ENCODE measurements at places on chromosomes 3 and 15.
A peak's percentile ranks its signal among the peaks of the same experiment; 100 is the strongest.

- no peak for DNase-seq
Measured at GRCh38 chr15:50168783-50169411, 13.1 kb upstream of the SLC27A2 start.

- no peak for DNase-seq
Measured at GRCh38 chr3:108564564-108564963, 24.7 kb downstream of the CIP2A start.

- no peak for DNase-seq
Measured at GRCh38 chr15:101543431-101543830, 53.9 kb upstream of the PCSK6 start.

DNA sequence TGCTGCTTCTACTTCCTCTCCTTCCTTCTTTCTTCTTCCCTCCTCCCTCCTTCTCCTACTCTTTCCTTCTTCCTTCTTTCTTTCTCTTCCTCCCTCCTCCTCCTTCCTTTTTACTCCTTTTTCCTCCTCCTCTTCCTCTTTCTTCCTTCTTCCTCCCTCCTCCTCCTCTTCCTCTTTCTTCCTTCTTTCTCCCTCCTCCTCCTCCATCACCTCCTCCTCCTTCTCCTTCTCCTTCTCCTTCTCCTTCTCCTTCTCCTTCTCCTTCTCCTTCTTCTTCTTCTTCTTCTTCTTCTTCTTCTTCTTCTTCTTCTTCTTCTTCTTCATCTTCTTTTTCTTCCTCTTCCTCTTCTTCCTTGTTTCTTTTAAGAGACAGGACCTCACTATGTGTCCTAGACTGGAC lies 224.0 kb downstream of the NR2F2 start:
- no peak for DNase-seq

DNA sequence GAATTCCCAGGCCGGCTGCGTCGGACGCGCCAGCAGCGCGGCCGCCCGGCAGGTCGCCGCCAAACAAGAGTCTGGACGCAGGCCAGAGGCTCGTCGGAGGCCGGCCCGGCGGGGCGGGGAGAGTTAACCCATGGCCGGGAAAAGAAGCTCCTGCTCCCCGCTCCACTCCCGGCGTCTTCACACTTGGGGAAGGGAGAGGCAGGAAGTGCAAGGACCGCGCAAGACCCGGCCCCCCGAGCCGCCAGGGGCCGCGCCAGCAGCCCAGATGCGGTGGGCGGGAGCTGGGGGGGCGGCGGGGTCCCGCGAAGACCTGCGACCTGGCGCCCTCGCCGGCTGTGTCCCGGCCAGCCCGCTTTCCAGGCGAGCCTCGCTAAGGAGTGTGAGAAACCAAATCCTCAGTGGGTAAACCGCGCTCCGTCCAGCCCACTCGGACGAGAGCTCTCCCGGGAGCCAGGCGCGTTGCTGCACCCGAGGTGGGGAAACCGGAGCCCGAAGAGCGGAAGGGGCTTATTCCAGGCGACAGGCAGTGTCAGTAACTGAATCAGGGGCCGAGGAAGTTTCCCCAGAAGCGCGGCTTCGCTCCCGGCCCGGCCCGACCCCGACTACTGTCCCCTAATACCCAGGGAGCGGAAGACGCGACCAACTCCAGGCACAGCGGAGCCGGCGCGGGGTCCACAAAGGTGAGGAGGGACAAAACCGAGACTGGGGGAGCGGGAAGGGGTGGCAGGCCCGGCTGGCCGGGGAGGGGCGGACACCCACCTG lies 721 bp downstream of the ADAMTS7 start:
- peak; percentile 77 for DNase-seq

DNA sequence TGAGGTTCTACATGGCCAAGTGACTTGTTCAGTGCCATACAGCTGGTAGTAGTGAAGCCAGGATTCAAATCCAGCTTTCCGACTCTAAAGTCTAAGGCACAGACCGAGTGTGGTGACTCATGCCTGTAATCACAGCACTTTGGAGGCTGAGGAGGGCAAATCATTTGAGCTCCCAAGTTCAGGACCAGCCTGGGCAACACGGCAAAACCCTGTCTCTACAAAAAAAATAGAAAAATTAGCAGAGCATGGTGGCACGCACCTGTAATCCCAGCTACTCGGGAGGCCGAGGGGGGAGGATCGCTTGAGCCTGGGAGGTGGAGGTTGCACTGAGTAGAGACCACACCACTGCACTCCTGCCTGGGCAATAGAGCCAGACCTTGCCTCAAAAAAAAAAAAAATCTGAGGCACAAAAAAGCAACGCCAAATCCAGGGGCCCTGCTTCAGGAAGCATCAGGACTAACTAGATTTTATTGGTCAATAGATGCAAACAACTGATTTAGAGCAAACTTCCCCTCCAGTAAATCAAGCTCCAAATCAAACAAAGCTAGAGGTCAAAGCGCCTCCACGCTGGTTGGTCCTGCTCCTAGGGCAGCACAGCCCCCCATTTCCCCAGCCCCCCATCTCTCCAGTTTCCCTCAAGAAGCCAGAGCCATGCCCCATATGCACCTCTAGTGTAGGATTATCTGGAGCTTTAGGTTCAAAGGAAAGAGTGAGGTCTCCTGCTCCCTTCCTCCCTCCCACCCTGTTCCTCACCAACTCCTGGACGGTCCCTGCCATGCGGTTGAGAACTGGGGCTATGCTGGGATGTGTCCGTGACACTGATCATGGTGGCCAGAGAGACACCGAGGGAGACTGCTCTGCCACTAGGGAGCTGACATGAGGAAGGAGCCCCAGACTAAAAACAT lies 2.9 kb upstream of the TNK2 start:
- no peak for DNase-seq

- no peak for DNase-seq
Measured at GRCh38 chr3:181328346-181328745, 338.8 kb upstream of the DNAJC19 start.

DNA sequence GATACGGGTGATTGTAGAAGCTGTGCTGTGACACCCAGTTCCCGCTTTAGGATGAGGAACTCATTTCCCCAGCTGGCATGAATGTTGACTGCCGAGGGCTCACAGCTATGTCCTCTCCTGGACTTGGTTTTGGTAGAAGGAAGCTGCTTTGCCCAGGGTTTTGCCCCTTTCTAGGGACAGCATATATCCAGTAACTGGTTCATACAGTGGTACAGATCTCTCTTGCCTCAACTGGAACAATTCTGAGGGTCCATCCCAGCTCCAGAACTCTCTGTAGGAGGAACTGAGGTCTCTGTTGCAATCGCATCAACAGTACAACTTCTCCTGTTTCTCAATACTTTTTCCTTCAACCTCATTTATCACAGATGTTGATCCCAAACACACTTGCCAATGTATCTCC lies 54.5 kb upstream of the FNDC3B start:
- no peak for DNase-seq

DNA sequence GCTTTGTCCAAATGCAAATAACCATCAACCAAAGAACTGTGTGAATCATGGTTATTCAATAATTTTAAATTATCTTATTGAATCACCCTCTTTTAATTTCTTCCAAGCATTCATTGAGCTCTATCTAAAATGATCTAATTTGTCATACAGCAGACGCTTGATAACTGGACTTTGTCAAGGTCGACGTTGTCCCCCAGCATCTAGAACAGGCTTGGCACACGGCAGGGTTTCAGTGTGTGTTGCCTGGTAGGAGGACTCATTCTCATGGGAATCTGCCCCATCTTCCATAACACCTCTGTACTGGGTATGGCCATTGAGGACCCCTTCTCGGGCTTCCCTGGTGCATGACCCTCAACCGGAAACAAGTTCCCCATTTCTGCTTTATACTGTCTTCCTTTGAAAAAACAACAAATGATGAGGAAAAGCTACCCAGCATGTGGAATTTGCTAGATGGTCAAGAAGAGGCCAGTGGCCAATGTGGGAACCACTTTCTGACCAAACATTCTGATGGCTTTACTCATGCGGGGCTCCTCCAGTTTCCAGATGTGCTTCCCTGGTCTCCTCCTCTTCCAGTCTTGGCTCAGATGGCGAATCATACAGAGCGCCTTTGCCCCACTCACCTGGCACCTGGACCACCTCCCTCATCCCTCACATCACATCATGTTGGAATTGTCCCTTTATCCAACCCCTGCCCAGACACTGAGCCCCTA lies 41.7 kb upstream of the SEC22A start:
- DNase-seq, result peak; percentile 67

GRCh38 chr3:156109989-156110388 lies 10.4 kb upstream of the KCNAB1 start:
- no peak for DNase-seq

DNA sequence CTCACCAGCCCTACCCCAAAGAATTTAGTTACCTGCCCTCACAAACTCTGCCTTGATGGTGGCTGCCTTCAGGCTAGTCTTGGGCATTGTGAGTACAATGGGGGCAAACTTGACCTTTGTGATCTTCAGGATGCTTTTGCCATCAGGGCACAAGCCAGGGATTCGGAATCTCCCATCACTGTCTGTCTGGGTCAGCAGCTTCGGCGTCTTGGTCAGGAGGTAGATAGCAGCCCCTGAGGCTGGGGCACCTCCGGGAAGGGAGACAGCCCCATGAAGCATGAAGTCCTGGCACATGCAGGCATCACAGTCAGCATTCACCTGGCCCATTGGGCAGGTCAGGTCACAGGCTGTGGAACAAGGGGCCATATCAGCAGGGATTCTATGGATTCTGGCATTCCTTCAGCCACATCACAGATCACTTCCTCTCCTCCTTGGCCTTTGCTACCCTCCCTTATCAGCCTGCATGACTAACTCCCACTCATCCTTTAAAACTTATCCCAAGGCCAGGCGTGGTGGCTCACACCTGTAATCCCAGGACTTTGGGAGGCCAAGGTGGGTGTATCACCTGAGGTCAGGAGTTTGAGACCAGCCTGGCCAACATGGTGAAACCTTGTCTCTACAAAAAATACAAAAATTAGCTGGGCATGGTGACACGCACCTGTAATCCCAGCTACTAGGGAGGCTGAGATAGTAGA lies 6.9 kb downstream of the CILP start:
- no peak for DNase-seq

- no peak for DNase-seq
Measured at GRCh38 chr3:40975711-40976121, 223.6 kb upstream of the CTNNB1 start.

- DNase-seq, result no peak
Measured at GRCh38 chr3:165742351-165742750, 94.9 kb downstream of the BCHE start.

DNA sequence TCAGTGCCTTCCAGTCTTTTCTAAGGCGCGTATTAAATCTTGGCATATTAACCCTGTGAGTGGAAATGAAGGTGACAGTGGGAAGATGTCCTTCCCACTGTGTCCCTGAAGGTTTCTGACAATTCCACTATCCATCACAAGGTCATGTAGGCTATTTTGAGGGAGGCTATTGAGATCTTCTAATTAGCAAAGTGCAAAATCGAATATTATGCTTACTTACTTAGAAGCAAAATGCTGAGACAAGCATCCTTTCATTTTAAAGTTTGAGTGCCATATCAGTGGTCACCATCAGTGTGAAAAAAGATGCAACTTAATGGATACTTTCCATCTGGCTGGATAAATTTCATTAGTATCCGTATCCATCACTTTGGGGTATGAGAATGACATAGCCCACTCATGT lies 77.6 kb downstream of the COL6A5 start:
- no peak for DNase-seq

DNA sequence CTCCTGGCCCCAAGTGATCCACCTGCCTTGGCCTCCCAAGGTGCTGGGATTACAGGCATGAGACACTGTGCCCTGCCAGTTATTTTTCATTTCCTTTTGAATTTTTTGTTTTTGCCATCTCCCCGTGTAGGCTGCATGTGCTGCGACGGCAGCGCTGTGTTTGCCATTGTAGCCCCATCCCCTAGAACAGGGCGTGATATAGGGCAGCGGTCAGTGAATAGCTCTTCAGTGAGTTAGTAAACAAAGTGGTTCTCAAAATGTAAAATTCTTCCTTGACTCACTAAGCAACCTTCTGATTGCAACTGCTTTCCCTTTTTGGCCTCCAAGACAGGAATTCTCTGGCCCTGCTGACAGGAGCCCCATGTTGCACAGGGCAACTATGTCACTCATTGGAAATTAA lies 138.1 kb upstream of the CTDSPL start:
- DNase-seq, result no peak

GRCh38 chr3:87694678-87695077 lies 364.1 kb downstream of the CGGBP1 start:
- DNase-seq, result no peak

GRCh38 chr3:4224331-4224730 lies 78.8 kb upstream of the SETMAR start:
- no peak for DNase-seq

GRCh38 chr3:187976365-187976900 lies 177.5 kb upstream of the LPP start:
- no peak for DNase-seq

- DNase-seq, result peak; percentile 83
Measured at GRCh38 chr3:46812237-46812791, 50.9 kb downstream of the MYL3 start.

DNA sequence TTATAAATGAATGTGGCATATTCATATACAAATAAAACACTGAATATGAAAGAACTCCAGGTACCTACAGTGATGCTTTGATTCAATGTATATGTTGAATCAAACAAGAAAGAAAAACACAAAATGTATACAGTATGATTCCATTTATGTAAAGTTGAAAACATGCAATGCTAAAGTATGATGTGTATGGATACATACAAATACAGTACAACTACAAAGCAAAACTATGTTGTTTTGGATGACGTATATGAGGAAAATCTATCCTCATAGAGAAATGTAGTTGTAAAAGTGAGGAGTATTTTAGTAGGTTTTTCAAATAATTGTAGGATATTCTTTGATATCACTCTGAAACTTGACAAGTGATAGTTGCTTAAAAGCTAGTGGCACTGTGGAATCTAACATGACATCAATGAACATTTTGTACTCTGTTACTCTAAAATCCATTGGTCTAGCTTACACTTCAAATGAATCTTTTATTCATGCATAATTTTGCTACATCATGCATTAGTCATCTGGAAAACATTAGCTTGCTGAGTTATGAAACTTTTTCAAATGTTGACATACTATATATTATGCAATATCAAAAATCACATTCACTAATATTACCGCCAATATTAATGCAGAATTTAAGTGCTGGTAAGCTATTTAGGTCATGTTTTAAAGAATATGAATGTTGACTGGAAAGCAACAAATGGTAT lies 278.1 kb upstream of the CHRNA7 start:
- no peak for DNase-seq

DNA sequence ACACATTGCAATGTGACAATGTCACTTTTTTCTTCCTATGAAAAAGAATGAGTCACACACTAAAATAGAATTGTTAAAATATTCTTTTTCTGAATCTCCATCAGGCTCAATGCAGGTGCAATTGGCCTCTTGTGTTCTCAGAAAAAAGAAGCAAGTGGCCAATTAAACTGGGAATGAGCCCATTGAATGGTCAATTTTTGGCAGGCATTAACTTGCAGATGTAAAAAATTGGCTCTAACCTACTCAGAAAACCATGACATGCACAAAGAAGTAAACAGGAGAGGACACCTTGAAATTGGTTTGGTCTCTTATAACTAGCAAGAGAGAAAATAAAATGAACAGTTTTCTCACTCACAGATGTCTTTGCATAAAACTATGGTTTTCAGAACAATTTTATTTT lies 820.8 kb downstream of the TBL1XR1 start:
- no peak for DNase-seq

- no peak for DNase-seq
Measured at GRCh38 chr3:123353850-123354233, 95.0 kb downstream of the ADCY5 start.
